ENCODE measurements at places on chromosomes 11 and 22.
A peak's percentile ranks its signal among the peaks of the same experiment; 100 is the strongest.

- DNase-seq = no peak
Measured at GRCh38 chr11:77068457-77069335, 1.9 kb downstream of the CAPN5 start.

GRCh38 chr11:81874635-81875034 is 859.0 kb downstream of the FAM181B start:
- DNase-seq = no peak

GRCh38 chr11:116658876-116659535 is 113.8 kb downstream of the BUD13 start:
- DNase-seq = no peak

DNA sequence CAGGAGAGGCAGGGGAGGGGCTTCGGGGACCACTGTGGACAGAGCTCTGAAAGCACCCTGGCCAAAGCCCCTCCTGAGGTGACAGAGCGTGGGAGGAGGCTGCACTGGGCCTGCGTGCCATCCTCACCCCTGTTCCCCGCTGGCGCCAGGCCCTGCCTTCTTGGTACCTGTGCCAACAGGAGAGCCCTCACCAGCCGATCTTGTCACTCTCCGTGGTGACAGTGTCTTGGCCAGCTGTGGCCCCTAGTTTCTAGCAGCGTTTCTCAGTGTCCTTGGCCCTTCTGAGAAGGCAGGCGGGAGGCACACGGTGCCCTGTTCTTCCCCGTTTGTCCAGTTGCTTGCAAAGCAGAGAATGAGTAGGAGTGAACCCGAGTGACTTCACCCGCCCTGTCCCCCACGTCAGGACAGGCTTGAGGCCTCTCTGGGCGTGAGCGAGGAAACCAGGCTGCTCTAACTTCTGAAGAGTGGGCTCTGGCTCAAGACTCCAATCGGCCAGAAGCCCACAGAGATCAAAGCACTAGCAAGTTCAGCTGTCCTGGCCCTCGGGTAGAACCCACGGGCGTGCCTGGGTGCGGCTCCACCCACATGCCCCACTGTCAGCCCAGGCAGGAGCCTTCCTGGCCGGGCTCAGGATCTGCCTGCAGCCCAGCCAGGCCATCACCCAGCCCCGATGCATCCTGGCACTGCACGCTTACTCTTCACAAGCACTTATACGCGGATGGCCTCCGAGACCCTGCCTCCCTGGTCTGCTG is 60.2 kb upstream of the EMID1 start:
- no peak for DNase-seq

GRCh38 chr11:22044126-22044525 is 148.8 kb upstream of the ANO5 start:
- no peak for DNase-seq

- DNase-seq = no peak
Measured at GRCh38 chr11:92322225-92322624, 97.6 kb downstream of the FAT3 start.

- peak; percentile 37 for DNase-seq
Measured at GRCh38 chr11:106424111-106424510, 346.6 kb downstream of the AASDHPPT start.

- no peak for DNase-seq
Measured at GRCh38 chr11:102837156-102837555, 6.3 kb downstream of the MMP3 start.

Measured in brain pericyte (primary cell).